Stimulated activated naive CD4-positive, alpha-beta T cell treated with Interleukin-2 at 50 U/mL for 16 hours (primary cell): ENCODE measurements at places on chromosomes 11 and 22.

DNA sequence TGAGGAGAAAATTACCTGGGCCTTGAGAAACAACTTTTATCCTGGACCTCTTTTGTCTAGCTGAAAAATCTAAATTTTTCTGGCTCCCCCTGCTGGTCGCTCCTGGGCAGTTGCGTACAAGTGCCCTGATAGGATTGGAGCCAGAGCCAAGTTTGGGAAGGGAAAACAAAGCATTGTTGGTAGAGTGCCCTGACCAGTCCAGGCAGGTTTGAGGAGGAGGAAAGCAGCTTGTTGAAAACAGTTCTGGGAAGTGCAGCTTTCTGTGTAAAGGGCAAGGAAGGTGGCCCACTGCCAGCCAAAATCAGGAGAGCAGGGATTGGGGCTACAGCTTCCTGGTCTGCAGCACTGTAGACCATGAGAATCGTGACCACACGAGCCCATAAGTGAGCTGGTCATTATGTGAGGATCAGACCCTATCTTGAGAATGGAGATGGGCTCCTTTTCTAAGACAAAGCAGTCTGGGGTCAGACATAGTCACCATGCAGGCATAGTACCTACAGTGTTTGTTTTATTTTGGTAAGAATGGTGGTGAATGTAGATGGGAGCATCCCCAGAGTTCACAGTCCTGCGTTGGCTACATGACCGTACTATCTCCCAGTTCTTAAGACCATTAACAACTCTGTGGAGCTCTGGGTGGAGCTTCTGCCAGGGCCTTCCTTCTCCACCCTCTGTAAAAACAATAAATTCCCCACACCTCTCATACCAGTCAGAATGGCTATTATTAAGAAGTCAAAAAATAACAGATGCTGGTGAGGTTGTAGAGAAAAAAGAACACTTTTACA lies 21.3 kb upstream of the PIK3IP1 start:
- peak; percentile 45 for DNase-seq

DNA sequence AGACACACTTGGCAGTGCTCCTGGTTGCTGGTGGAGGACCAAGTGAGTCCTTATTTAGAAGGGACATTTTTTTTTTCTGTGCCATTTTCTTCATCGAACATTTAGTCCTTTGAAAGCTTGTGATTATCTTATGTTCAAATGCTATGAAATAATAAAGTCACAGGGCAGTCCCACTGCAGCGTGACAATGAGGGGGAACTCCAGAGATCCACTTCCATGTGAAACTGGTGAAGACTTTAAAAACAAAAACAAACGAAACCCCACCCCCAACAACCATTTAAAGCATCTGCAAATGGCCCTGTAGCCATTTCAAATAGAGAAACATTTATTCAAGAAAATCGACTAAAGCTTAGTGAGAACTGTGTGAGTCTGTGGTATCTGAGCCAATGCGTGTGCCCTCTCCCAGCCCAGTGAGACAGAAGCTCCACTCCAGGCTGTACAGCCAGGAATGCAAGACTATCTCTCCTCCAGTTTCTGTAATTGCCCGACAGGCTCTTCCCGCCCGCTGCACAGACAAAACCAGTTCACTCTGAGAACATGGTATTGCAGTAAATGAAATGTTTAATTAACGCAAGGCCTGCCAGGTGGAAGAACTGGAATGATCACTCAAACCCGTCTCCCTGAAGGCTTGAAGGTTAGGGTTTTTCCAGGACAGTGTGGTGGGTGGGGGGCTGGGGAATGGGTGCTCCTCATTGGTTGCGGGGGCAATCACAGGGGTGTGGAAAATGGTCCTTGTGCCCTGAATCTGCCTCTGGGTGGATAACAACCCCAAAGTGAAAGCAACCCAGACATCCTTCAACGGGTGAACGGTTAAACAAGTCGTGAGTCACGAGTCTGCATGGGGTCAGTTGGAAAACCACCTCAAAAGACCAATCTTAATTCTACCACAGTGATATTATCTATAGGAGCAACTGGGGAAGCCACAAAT lies 8.4 kb downstream of the KRTAP5-6 start:
- no peak for DNase-seq

- no peak for DNase-seq
Measured at GRCh38 chr11:87455180-87455579, 417.4 kb downstream of the TMEM135 start.

GRCh38 chr11:19405966-19406365 lies 165.2 kb upstream of the E2F8 start:
- no peak for DNase-seq

DNA sequence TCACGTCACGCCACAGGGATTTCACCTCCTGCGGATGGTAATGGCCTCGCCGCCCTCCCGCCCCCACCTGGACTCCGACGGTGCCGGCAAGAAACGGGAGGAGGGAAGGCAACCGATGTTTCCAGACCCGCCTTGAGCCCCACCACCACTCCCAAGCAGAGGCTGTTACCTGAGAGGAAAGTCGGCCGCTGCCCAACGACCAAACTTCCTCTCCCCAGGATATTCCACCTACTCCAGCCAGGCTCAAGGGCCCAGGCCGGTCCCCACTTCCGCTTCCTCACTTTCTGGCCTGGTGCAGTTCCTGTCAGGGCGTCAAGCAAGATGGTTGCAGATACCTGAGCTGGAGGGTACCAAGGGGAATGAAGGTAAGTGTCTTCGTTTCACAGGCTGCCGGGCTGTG lies at the start of gene ENTHD1:
TSS of gene ENTHD1 (minus strand) at position 235 of the 400 bp plus-strand sequence. CDS start 6,012 bp downstream, outside the sequence.
- no peak for DNase-seq

DNA sequence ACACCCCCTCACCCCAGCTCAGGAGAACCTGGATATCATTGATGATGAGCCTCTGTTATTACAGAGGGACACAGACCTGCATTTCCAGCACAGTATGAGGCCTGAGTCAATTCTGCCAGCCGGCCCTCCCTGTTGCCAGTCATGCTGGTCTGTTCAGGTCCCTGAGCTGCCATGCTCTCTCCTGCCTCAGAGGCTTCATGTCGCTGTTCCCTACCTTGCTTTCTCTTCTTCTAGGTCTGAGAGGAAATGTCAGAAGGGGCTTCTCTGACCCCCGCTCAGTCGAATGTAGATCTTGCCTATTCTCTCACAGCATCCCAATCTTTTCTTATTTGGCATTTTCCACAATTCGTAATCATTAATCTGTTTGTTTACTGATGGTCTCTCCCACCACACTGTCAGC lies 21.8 kb upstream of the ABCC8 start:
- DNase-seq, result no peak

- DNase-seq, result no peak
Measured at GRCh38 chr22:35552846-35553245, 12.2 kb downstream of the RASD2 start.

DNA sequence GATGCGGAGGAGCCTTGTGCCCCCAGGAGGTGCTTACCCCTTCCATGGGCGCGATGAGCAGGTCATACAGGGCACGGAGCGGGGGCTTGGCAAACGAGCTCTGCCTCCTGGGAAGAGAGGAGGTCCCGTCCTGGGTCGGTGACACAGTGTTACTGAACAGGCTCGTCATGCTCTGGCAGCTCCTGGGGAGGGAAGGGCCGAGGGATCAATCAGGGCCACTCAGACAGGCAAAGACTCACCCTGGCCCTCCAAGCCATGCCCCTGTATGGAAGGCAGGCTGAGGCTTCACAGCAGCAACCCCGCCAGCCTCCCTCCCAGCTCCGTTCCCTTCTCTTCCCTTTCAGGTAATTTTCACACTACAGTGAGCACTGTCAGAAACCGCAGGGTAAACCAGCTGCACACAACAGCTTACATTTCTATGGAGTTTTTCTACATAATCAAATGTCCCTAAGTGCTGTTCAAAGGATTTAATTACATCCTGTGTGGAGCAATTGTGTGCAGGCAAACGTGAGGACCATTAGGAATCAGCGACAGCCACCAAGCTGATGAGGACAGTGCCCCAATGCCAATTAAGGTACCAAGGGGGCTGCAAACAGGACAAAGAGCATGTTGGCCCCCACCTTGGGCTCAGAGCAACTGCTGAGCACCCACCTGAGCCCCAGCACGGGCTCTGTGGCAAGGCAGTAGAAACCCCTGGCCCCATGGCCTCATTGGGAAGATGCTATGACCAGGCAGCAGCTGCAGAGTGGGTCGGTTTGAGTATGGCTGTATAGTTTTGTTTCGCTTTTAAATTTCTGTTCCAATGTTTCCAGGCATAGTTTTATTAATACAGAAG lies 95.4 kb upstream of the PITPNB start:
- no peak for DNase-seq

- DNase-seq, result no peak
Measured at GRCh38 chr11:70788248-70789022, 390.1 kb downstream of the CTTN start.

GRCh38 chr22:28958611-28959010 lies 75.2 kb downstream of the ZNRF3 start:
- DNase-seq, result no peak

GRCh38 chr11:46183819-46184218 lies 62.6 kb upstream of the PHF21A start:
- DNase-seq, result no peak
